ENCODE measurements at places on chromosomes 2 and 18.
A peak's percentile ranks its signal among the peaks of the same experiment; 100 is the strongest.

- DNase-seq, result no peak
Observed at GRCh38 chr2:230929381-230930148, 4.5 kb upstream of the GPR55 start.

GRCh38 chr18:63468575-63468974 lies 8.2 kb upstream of the SERPINB5 start:
- no peak for DNase-seq

DNA sequence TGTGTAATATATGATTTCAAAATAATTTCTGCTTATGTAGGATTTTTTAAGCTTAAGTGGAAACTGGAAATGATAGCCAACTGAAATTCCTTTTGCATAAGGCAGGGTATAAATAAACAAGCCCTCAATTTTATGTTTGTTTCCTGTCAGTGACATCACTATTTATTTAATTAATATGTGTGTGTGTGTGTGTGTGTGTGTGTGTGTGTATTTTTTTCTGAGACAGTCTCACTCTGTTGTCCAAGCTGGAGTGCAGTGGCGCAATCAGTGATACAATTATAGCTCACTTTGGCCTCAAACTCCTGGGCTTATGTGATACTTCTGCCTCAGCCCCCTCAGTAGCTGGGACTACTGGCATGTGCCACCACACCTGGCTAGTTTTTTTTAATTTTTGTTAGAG lies 29.3 kb upstream of the CYP20A1 start:
- DNase-seq, result no peak

GRCh38 chr2:189609853-189610252 lies 29.3 kb upstream of the SLC40A1 start:
- DNase-seq, result no peak

DNA sequence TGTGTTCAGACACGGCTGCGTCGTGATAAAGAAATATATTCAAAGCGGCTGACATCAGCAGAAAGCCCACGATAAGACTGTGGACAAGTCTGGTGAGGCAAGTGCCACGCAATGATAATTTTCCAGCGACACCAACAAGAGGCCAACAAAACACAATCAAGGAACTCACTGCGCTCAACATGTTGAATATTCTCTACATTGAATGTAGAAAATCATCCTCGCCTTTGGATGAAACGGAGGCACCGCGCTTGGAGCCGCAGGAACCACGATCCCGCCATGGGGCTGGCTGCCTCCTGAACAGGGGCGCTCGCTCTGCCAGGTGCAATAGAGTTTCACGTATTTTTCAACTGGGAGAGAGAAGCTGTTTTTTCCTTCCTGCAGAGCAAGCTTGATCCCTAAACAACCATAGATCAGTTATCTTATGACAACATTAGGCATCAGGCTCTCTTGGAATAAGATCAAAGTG lies 220.3 kb downstream of the ATAD2B start:
- DNase-seq, result no peak

DNA sequence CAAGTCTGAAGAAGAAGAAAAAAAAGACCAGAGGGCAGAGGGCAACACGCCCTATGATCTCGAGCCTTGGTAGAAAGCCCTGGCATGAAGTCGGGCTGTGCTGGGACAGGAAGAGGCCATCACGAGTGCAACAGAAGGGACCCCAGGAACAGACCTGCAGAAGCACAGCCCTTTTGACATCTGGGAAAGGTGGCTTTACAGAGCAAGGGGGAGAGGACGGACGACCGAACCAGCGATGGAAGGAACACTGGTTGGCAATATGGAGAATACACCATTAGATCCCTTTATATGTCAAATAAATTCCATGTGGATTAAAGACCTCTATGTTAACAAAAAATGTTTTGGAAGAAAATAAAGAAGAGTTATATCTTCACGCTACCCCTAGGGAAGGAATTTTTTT lies 10.7 kb downstream of the KIF1A start:
- DNase-seq, result no peak

GRCh38 chr2:33477473-33478468 lies 1.3 kb downstream of the RASGRP3 start:
- no peak for DNase-seq

GRCh38 chr18:49742316-49743116 lies 70.8 kb downstream of the ACAA2 start:
- DNase-seq, result no peak

DNA sequence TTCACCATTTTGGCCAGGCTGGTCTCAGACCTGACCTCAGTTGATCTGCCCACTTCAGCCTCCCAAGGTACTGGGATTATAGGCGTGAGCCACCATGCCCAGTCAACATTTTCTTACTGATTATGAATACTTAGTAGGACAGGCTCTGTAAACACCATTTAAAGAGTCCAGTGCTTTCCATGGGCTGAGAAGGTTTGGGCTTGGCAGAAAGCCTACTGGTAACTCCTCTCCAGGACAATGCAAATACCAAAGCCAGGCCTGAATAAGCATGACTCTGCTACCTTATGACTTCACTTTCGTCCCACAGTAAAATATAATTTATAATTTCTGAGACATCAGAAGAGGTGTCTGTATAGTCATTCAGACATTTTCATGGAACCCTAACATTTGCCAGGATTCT lies 60.2 kb upstream of the FAM117B start:
- DNase-seq, result no peak

- no peak for DNase-seq
Observed at GRCh38 chr18:27595113-27595838, 410.2 kb upstream of the CHST9 start.

- DNase-seq, result no peak
Observed at GRCh38 chr2:195486987-195487644, 169.9 kb upstream of the SLC39A10 start.

GRCh38 chr2:162245061-162245460 lies 1.8 kb upstream of the FAP start:
- no peak for DNase-seq

- no peak for DNase-seq
Observed at GRCh38 chr2:16330982-16331381, 334.7 kb downstream of the CYRIA start.

GRCh38 chr2:176104316-176105077 lies 2.6 kb upstream of the HOXD11 start:
- no peak for DNase-seq

- DNase-seq, result no peak
Observed at GRCh38 chr2:99634234-99634633, 144.4 kb upstream of the REV1 start.

GRCh38 chr2:176147800-176148496 lies 3.4 kb upstream of the HOXD4 start:
- no peak for DNase-seq

DNA sequence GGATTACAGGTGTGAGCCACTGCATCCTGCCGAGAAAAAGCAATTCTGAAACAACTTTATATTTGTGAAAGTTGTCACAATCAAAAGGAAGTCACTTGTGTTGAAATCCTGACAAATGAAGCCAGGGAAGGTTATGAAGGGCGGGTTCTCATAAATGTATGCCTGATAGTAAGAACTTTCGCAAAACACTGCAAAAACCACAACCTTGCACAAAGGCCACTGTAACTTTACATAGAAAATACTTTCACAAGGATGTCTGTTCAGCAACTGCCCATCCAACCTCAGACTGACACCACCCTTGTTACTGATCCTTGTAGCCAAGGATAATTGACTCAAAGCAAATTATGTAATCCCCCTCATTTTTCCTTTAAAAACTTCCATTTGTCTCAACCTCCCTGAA lies 90.6 kb downstream of the SLC4A3 start:
- DNase-seq, result no peak

DNA sequence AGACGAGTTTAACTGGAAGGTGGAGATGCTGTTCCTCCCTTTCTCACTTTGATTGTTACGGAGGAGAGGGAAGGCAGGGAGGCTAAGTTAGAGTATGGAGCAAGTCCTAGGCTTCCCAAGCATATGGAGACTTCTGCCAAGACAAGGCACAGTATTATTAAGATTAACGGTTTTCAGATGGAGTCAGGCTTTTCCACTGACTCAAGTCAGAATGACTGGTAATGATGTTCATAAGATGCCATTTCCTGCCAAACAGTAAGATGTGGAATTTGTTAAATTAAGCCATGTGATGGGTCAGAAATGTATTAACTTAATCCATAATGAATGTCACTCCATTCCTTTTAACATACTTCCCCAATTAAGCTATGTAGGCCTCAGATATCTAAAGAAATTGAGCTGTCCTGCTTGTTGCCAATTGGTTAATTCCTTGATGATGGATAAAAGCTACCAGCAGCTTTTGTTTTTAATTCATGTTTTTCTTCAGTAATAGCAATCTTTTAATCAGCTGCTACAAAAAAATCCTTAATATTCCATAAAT lies 383.7 kb downstream of the ZNF521 start:
- no peak for DNase-seq

- no peak for DNase-seq
Observed at GRCh38 chr18:25736516-25736915, 353.9 kb downstream of the SS18 start.

- no peak for DNase-seq
Observed at GRCh38 chr2:84459944-84460429, 907 bp upstream of the SUCLG1 start.

DNA sequence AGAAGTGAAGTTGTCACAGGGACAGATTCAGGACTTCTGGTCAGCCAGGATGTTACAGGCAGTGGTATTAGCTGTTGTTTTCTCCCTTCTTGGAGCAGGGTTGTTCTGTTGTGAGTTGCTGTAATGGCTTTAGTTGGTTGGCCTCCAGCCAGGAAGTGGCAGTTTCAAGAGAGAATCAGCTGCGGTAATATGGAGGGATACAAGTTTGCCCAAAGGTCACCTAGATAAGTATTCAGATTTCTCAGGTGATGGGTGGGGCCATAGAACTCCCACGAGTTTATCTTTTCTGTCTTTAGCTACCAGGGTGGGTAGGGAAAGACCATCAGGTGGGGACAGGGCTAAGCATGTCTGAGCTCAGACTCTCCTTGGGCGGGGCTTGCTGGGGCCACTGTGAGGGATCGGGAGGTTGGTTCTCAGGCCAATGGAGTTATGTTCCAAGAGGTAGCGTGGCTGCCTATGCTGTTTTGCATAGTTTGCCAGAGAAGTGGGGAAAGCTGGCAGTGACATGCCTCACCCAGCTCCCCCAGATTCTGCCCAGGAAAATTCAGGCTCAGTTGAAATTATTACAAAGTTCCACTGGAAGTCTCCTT lies 640.4 kb upstream of the CHAC2 start:
- DNase-seq, result no peak

DNA sequence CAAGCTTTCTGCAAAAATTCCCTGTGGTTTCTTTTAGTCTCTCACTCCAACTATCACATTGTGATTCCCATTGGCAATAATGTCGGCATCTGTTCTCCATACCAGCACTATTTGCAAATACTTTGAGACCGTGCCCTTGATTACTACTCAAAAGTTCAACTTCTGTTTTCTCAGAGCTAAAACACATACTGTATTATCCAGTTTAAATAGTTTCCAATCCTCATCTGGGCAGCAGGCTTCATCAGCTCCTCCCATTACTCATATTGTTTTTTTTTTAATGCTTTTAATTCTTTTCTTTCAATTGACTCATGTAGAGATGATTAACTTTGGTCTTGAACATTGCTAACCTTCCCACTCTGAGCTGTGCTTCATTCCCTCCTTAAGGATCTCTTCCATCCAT lies 135.8 kb downstream of the METTL8 start:
- DNase-seq, result no peak

GRCh38 chr2:30997979-30998378 lies 140.3 kb downstream of the GALNT14 start:
- no peak for DNase-seq

GRCh38 chr2:157587576-157587975 lies 41.1 kb downstream of the ACVR1C start:
- peak; percentile 70 for DNase-seq

GRCh38 chr2:2328848-2329247 lies 2.2 kb downstream of the MYT1L start:
- peak; percentile 66 for DNase-seq

GRCh38 chr2:5569256-5569655 lies 122.9 kb upstream of the SOX11 start:
- no peak for DNase-seq

DNA sequence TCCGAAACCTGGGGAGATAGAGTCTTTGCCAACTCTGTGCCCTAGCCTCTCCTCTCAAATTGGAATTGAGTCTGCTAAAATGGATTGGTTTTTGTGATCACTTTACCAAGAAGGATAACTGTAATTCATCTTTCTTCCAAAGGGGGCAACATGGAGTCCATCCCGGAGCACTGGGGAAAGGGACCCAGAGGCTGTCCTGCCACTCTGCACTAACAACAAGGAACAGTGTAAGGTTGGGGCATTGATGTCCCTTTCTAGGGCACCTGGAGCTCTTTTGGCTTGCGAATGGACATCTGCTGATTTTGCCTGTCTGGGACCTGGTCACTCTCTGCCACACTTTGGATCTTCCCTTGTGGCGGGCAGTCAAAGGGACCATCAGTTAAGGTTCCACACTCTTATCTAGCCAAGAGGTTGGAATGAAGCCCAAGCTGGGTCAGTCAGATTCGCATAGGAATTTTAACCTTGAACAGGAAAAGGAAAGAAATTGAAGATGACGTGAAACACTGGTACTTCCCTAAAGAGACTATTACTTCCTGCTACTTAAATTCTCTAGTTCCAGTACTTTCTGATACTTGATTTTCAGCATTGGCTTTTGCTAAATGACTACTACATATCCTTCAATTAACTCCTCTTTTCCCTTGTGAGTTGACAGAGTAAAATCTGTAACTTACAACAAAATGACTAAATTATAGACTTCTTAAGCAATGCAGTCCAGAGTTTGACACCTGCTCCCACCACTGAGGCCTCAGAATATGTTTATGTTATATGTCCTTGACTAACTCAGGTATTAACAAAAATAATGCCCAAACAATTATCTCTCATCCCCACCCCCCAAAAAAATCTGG lies 64.7 kb upstream of the KLF7 start:
- DNase-seq, result no peak

DNA sequence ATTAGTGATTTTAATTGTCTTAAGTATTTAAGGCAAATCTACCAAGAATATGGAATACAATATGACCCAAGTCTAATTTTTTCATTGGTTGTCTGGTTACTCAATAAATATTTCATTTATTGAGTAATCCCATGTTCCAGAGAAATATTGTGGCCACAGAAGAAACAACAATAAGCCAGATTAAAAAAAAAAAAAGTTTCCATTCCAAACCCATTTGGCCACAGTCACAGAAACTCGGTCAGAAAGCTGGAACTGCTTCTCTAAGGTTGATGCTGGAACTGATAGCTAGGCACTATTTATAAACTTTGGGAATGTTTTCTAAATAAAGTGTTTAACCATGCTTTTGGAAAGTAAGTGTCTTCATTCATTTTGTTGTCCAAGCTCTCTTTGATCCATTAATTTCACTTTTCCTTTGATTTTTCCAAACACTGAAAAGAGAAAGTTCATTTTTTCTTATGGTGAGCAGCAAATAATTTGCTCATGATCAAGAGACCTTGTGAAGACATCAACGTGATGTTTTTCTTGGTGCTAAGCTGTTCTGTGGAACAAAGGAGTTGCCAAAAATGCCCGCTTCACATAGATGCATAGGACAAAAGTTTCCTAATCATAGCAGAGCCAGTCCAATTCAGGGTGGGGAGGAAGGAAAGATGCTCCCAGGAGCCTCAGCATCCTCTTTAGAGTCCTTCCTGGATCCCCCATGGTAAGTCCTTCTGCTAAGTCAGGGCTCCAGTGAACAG lies 72.1 kb upstream of the CCBE1 start:
- no peak for DNase-seq

- no peak for DNase-seq
Observed at GRCh38 chr18:27483276-27483675, 298.2 kb upstream of the CHST9 start.

All from NCI-H1092 (cell line).